ENCODE measurements at places on chromosomes 5 and 9.

DNA sequence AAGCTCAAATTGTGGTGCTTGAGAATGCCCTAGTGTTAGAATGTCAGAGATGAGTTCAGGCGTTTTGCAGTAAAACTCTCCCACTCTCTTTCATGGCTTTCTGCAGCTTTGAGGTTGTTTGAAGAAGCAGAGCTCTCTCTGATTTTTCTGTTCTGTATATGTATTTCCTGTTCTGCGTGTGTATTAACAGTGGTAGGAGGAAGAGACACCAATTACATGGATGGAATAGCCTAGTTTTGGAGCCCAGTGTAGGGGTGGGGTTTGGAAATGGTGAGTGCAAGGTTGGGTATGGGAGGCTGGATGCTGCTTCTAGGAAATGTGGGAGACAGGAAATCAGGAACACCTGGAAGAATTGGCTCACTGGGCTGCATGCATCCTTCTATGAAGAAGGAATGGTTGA, 12.4 kb downstream of the LARP1 start:
- DNase-seq: no peak

GRCh38 chr9:115146581-115147021, 28.6 kb upstream of the TNC start:
- peak; percentile 90 for DNase-seq

DNA sequence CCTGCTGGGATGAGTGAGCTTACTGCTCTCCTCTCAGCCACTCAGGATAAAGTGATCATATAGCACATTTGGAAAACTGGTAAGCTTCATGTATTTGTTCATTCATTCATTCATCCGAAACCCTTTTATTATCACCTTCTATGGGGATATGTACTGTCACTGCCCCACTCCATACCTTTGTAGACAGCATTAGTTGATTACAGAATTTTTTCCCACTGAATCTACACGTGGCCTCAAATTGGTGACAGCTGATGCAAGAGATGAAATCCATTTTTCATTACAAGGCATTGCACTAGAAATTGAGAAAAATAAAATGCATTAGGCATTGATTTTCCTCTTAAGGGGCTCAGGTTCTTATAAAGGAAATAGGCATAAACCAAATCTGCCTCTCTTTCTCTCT, 9.7 kb downstream of the GRIA1 start:
- DNase-seq: no peak

GRCh38 chr5:177982072-177982727, 13.8 kb downstream of the PROP1 start:
- no peak for DNase-seq

- no peak for DNase-seq
Observed at GRCh38 chr9:98793031-98793430, 3.3 kb downstream of the ANKS6 start.

GRCh38 chr5:133854554-133854953, 113.9 kb downstream of the C5orf15 start:
- DNase-seq: no peak

DNA sequence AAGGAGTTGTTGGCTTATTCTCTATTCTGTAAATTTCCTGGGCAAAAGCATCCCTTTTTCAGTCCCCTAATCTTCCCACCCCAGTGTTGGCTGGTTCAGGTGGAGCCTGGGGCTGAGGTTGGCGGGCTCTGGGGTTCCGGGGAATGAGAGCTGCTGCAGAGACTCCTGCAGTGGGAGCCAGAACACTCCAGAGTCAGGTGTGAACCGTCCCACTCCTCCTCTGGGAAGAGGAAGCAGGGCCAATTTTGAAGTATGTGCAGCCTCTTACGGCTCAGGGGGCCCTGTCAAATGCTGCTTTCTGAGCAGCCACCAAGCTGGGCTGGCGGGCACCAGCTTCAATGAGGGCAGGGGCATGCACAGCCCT, 42.8 kb downstream of the JADE2 start:
- no peak for DNase-seq

DNA sequence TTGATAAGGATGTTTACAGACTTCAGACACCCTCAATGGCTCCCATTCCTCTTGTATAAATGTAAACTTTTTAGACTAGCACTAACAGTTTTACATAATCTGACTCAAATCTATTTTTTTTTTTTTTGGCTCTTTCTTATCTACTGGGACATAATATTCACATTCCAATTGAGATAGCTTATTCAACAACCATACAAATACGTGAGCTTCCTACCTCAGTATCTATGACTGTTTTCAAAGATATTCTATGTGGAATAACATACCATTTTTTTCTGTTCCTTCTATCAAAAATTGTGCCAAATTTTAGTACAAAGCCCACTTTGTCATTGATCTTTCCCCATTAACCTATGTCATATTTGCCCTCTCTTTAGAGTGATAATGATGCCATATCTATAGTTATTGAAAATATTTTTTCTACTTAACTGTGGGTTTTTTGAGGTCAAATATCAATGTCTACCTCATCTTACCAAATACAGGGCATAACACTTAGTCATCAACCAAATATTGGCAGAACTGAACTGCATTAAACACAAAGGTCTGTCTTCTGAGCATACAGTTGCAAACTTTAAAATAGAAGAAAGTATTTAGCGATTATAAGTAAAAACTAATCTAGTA, 482.6 kb downstream of the PTPRD start:
- DNase-seq: peak; percentile 49

DNA sequence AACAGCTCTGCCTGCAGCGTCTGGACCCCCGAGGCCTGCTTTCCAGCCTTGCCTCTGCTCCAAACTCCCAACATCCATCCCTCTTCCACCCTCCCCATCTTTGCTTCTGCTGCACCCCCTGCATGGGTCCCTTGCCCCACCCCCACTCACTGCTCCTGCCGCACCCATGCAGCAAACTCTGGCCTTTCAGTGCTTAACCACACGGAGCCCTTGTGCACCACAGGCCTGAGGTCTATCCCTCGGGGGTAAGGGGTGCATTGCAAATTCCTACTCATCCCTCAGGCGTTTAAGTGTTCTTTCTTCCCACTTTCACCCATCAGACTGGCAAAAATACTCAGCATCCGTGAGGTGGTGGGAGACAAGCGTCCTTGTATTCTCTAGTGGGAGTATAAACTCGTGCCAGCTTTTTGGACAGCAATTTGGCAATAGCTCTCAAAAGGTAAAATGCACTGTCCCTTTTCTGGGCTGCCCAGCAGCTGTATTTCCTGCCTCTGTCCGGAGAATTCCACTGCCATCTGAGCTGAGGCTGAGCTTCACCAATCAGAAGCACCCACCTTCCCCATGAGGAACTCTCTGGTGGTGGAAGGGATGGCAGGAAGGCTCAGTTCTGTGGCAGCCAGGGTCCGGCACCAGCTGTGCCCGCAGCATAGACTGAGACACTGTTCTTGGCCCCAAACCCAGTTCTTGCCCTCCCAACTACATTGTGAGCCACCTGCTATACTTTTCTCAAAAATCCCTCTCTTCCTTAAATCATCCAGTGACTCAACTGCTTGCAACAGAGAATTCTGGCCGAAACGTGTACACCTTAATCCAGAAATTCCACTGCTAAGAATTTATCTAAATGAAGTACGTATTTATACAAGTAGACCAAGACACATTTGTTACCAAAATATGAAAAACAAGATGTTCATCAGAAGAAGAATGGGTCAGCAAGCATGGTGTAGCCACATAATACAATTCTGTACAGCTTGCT, 15.0 kb downstream of the PSMB7 start:
- DNase-seq: no peak

DNA sequence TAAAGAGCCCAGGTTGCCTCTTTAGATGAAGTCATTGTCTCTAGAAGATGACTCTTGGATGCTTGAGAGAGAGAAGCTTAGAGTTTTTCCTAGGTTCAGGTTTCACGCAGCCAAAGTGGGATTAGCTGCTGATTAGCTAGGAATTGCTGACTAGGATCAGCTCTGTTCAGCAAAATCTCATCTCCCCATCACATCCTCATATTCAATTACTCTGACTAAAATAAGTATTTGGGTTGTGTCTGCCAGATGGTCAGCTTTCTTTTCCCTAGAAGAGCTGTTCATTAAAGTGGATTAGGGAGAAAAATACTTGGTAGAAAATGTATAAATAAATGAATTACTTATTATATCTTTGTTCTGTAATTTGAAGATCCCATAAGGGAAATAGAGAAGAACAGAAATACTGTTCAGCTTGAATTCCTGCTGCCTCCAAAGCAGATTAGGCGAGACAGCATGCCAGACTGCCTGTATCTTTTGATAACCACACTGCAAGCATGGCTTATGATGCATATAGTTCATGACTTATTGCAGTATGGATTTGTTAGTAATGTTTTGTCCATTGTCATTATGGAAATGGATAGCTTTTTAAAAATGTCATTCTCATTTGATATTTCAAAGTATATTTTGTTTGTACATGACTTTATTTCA, 184.8 kb upstream of the CD180 start:
- no peak for DNase-seq

DNA sequence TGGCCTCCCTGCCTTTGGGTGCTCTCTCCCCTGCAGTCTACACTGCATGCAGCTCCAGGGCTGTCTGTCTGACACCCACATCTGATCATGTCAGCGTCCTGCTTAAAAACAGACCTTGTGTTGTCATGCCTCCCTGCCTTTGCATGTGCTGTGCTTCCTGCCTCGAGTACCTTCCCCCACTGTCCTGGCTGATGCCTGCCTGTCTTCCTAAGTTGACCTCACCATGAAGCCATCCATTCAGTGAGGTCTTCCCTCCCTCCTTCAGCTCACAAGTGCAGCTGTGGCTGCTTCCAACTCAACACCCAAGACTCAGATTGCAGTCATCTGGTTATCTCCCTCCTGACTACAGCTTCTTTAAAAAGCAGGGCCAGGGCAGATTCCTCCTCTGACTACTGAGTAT, 5.5 kb downstream of the ANGPTL2 start:
- no peak for DNase-seq

DNA sequence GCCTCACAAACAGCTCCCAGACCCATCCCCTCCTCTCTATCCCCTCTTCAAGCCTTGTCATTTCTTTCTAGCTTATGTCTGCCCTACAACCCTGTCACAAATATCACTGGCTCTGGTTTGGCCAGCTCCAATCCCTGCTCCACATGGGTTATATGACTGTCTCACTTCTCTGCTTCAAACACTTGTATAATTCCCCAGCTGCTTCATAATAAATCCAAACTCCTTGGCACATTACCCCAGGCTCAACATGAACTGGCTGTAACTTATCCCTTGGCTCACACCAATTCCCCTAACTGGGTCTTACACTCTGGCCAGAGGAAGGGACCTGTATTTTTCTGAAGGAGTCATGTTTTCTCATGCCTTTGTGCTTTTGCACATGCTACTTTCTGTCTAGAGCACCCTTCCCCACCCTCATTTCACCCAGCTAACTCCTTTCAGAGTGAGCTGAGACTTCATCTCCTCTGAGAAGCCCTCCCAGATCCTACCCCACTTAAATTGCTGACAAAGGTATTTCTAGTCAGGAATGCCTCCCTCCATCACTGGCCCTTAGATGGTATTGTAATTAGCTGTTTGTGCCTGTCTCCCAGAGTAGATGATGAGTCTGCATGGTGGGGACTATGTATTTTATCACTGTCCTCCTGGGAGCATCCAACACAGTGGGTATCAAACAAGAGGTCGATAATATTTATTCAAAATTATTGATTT, 5.3 kb downstream of the PRXL2C start:
- no peak for DNase-seq

GRCh38 chr5:115626445-115626823, 598 bp upstream of the TMED7 start:
- peak; percentile 77 for DNase-seq

- DNase-seq: no peak
Observed at GRCh38 chr5:178487911-178488600, 102.1 kb downstream of the COL23A1 start.

- peak; percentile 68 for DNase-seq
Observed at GRCh38 chr9:94847486-94847885, 121.0 kb downstream of the AOPEP start.

- DNase-seq: no peak
Observed at GRCh38 chr5:63690546-63690945, 271.7 kb downstream of the HTR1A start.

GRCh38 chr9:136049491-136050265, 45.4 kb downstream of the NACC2 start:
- no peak for DNase-seq

DNA sequence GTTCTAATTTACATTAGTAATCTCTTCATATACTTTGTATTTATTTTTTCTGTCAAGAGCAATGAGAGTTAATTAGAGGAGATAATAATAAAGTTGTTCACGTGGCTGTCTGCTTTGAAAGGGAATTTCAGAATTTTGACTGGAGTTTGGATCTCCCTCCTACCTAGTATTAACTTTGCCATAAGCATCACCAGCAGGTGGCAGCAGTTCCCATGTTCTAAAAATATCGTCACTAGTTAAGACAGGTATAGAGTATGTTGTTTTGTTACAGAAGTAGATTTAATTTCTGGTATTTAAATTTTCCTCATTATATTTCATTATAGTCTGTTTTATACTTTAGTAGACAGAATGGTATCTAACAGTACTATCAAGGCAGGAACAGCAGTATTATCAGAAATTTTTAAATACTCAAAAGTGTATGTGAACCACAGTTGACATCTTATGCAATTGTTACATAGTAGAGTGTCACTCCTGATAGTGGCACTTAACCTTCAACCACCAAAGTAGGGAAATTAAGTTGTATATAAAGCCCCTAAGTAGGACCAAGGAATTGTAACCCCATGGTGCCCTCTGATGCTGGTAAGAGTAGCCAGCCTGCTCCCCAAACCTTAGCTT, 20.4 kb downstream of the GNPDA1 start:
- DNase-seq: peak; percentile 66

Data from astrocyte of the spinal cord (primary cell).